ENCODE measurements at places on chromosomes 2 and 18.
A peak's percentile ranks its signal among the peaks of the same experiment; 100 is the strongest.

DNA sequence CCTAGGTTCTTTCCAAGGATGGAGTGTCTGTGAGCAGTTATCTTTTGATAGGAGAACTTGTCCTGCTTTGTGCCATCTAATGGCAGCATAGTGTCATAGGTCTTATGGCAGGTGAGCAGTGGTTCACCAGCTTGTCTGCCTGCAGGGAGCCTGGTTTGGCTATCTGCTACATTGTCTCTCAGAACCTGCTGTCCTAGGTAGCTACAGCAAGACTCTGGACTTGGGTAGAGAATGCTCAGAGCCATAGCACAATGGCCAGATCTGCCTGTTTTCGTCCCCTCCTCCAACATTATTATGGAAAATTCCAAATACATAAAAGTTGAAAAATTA lies 28.3 kb downstream of the AGFG1 start:
- DNase-seq = no peak

DNA sequence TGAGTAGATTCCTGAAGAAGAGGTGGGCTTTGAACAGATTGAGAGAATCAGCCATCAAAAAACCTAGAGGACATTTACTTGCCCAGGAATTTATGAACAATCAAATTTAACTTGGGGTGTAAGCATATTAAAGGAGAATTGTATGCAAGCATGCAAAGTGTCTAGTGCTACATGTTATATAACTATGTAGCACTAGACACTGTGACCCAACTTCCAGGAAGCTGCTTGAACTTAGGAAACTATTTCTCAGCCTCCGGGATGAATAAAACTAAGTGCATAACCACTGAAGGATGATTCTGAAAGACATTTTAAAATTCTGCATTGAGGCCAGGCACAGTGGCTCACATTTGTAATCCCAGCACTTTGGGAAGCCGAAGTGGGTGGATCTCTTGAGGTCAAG lies 12.4 kb downstream of the MFF start:
- no peak for DNase-seq

DNA sequence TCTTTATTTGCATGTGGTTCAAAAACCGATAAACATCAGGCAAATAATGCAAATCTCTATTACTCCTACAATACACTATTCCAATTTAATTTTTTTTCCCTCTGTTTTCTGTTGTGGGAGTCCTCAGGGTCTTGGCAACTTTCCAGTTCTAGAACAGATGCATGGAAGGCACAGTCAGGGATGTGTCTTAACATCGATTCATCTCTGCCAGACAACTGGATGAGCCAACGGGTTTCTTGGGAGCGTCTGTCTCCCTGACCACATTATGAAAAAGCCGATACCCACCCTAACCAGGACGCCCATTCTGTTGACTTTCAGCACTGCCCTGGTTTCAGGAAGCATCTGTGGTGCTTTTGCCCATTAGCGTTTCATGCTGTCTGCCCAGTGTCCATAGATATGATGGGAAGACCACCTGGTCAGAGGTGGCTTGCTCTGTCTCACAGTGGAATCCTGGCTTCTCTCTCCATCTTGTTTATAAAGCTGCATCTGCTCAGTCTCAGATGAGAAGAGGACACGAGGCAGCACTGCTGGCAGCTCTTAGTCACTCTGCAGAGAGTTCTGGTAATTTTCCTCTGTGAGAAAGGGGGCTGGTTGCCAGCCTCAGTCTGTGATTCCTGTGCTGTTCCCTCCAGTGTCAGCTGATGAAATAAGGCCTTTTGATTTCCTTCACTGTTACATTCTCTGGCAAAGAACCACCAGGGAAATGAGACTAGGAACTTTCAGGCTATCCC lies 57.9 kb upstream of the KCNE4 start:
- peak; percentile 95 for DNase-seq

DNA sequence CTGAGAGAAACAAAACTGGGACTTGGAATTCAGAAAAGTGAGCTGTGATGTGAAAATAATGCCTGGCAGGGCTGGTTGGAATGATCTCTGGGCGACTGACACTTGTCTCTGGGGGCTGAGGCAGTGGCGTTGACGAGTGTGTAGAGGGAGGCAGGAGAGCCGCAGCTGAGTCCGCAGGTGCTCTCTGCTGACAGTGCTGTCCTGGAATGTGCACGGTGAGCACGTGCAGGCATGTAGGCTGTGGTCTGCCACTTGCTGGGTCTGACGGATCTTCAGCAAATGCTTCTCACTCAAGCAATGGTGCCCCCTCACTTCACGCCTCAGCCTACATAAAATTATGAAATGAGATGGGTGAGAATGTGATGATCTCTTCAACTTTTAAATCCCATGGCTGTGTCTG lies 38.5 kb upstream of the ATP9B start:
- no peak for DNase-seq

- no peak for DNase-seq
Observed at GRCh38 chr2:182545420-182546167, 118.8 kb upstream of the PDE1A start.

- peak; percentile 82 for DNase-seq
Observed at GRCh38 chr2:85327822-85328617, at the start of gene TGOLN2. TGOLN2 (minus strand) TSS chr2:85327989; CDS start chr2:85327962, 27 bp downstream.
